ENCODE measurements at places on chromosomes 4 and X.

GRCh38 chr4:68912807-68913206 is 38.8 kb downstream of the UGT2A3 start:
- no peak for DNase-seq

DNA sequence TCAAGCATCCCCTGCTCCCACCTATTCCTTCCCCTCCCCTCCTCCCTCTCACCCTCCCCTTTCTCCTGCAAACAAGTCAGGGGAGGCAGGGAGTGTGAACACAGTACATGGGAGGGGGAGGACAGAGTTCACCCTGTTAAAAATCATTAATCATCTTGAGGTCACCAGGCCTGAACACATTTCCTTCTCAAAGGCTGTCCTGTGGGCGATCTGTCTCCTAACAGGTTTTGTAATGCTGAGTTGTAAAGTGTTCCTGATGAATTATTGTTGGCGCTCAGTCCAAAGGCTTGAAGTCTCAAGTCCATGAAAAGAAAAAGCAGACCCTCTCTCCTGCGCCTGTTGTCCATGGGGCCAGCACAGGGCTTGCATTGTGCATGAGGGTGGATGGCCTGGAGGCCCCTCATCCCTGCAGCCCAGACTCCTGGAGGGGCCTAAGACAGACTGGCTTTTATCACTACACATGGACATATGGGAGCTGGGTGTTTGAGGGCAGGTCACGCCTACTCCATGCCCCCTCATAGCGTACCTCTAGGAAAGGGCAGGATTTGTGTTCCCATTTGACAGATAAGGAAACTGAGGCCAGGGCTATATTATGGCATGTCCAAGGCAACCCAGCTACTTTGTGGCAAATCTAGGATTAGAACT is 189.1 kb downstream of the RAB28 start:
- no peak for DNase-seq

DNA sequence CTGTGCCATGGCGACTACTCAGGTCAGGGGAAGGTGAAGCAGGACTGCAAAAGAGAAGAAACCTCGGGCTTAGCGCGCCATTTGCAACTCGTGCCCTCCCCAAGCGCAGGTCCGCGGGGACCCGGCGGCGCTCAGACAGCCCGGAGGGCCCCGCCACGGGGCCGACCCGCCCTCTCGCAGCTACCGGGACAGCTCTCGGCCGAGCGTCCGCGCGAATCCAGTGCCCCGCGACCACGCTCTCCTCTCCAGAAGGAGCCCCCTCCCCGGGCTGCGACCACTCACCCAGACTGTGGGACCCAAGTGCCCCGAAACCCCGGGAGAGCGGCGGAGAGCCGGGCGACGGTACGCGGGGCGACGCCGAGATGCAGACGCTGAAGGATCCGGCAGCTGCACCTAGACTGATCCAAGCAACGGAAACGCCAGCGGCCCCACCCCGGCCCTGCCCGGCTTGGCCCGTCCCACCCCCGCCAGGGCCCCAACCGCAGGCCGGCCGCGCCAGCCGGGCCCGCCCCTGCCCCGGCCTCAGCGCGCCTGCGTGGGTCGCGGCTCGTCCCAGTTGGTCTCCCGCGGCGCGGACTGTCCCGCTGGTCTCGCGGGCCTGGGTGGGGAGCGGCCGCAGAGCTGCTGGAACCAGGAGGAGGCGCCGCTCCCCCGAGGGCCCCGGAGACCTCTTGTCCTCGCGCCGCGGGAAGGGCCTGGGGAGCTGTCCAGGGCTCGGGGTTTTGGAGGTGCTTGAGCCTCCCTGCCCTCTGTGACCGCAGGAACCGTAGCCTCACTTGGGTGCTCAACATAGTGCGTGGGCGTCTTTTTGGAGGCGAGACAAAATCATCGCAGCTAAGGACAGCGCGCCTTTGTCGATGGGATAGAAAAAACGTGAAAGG is at the start of gene ANXA5:
Gene ANXA5 (minus strand): TSS at position 400 of the 881 bp plus-strand sequence. CDS start 391 bp downstream, at position 9.
- peak; percentile 93 for DNase-seq

DNA sequence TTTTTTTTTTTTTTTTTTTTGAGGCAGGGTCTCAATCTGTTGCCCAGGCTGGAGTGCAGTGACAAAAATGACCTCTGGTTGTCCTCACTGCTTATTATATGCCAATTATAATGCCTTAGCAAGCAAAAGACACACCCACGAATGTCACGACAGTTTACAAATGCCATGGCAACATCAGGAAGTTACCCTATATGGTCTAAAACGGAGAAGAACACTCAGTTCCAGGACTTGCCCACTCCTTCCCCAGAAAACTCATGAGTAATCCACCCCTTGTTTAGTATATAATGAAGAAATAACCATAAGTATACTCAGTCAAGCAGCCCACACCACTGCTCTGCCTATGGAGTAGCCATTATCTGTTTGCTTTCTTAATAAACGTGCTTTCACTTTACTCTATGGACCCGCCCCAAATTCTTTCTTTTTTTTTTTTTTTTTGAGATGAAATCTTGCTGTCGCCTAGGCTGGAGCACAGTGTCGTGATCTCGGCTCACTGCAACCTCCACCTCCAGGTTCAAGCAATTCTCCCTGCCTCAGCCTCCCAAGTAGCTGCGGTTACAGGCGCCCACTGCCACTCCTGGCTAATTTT is 106.2 kb downstream of the SMIM20 start:
- DNase-seq: no peak

- DNase-seq: no peak
Measured at GRCh38 chr4:122978789-122979188, 56.4 kb upstream of the NUDT6 start.

- DNase-seq: no peak
Measured at GRCh38 chr4:26878794-26879391, 18.3 kb downstream of the STIM2 start.

GRCh38 chrX:53223068-53223693 is 1.8 kb downstream of the KDM5C start:
- DNase-seq: no peak

DNA sequence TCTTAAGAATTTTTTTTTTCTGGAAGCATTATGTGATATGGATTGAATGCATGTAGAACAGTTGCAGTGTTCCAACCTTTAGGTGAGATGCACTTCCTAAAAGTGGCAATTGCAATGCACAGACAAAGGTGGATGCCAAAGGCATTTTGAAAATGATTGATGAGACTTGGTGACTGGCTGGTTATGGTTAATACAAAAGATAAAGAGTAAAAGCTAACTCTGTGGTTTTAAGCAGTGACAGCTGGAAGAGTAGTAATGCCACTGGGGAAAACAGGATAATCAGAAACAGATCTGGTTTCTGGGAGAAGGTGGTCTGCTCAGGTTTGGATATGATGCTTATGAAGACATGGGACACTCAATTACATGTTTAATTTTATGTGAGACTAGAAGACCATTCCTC is 345.6 kb downstream of the RPA4 start:
- DNase-seq: no peak

DNA sequence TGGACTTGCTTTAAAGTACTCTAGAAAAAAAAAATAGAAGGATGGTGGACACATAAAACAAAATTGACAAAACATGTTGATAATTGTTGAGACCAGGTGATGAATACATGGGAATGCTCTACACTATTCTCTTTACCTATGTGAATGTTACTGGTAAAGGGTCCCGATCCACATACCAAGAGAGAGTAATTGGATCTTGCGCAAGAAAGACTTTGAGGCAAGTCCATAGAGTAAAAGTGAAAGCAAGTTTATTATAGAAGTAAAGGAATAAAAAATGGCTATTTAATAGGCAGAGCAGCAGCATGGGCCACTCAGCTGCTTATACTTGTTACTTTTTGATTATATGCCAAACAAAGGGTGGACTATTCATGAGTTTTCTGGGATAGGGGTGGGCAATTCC is 34.0 kb upstream of the PRR32 start:
- no peak for DNase-seq

- DNase-seq: peak; percentile 47
Measured at GRCh38 chr4:69057620-69058409, 38.5 kb upstream of the UGT2B7 start.

DNA sequence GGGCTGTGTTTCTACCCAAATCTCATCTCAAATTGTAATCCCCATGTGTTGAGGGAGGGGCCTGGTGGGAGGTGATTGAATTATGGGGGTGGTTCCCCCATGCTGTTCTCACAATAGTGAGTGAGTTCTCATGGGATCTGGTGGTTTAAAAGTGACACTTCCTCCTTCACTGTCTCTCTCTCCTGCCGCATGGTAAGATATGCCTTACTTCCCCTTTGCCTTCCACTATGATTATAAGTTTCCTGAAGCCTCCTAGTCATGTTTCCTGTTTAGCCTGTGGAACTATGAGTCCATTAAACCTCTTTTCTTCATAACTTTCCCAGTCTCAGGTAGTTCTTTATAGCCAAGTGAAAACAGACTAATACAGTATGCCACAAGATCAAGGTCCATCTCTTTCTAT is 70.0 kb upstream of the MSX1 start:
- DNase-seq: no peak

DNA sequence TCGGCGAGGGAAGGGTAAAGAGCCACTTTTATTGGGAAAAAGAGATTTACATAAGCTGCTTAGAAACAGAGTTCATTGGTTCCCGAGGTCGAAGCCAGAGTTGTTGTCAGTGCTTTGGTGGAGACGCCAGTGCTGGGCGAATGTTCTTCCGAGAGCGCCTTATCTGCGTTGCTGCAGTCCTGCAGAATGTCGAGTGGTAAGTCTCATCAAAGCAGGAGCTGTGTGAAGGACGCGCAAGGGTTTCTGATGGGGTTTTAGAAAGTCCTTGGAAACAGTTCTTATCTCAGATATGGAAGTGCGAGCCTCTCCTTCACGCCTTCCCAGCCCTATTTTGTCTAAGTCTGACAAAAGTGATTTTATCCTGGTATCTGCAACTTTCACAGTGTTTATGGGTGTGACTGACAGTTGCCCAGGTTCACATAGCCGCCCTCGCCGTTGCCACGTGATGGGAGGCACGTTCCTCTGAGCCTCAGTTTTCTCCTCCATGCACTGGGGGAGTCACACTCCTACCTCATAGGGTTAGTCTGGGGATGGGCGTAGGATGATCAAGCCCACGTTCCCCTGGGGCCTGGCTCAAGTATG is 47.3 kb upstream of the NSG1 start:
- DNase-seq: no peak

DNA sequence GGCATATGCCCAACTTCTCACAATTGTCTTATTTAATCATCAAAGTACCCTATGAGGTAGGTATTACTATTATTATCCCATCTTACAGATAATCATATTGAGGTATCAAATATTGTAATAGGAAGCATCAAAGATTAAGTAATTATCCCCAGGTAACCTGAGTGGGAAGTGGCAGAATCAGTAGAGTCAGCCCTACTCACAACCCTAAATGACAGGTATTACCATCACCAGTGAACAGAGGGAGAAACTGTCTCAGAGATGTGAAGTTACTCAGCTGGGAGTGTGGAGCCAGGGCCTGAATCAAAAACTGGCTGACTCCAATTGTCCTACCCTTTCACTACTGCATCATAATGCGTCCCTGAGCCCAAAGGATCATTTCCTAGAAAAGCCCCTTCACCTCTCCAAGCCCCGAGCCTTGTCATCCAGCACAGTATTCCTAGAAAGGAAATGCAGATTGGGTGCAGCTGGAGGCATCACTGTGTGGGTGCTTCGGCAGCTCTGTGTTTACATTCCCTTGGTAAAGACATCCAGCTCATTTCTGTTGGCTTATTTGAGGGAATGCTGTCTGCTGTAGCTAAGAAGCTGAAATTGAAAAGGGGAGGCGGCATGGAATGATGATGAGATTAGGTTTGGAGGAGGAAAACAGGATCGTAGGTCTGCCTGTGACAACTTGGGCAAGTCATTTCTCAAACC is 72.8 kb downstream of the DHX15 start:
- DNase-seq: no peak

GRCh38 chr4:75907966-75908365 is 5.7 kb upstream of the PPEF2 start:
- DNase-seq: no peak

GRCh38 chr4:139847602-139848001 is 182.0 kb downstream of the MGST2 start:
- no peak for DNase-seq

- no peak for DNase-seq
Measured at GRCh38 chrX:151478058-151478457, 81.1 kb downstream of the VMA21 start.

GRCh38 chr4:137648531-137648930 is 116.2 kb upstream of the PCDH18 start:
- no peak for DNase-seq

GRCh38 chr4:144223149-144223548 is 82.6 kb upstream of the GYPA start:
- no peak for DNase-seq

- DNase-seq: no peak
Measured at GRCh38 chr4:52555356-52555716, 103.8 kb downstream of the USP46 start.

DNA sequence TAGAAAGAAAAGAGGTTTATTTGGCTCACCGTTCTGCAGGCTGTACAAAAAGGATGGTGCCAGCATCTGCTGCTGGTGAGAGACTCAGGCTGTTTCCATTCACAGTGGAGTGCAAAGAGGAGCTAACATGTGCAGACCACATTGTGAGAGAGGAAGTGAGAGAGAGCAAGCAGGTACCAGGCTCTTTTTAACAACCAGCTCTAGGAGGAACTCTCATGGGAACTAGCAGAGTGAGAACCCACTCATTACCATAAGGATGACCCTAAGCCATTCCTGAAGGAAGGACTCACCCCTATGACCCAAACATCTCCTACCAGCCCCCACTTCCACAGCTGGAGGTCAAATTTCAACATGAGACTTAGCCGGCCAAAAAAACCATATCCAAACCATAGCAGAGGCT is 158.6 kb upstream of the ADGRL3 start:
- DNase-seq: no peak

Measured in left hindlimb (tissue), 1 donor.